ENCODE measurements at places on chromosomes 2 and 18.

GRCh38 chr2:140349695-140350094, 1569.5 kb upstream of the NXPH2 start:
- no peak for DNase-seq

GRCh38 chr2:183243758-183244157, 119.5 kb downstream of the NUP35 start:
- no peak for DNase-seq

GRCh38 chr2:3467654-3468053, 51.7 kb downstream of the ADI1 start:
- DNase-seq = no peak

GRCh38 chr2:192579965-192580700, 385.4 kb upstream of the TMEFF2 start:
- DNase-seq = no peak

GRCh38 chr2:174840436-174840835, 76.2 kb upstream of the CHRNA1 start:
- no peak for DNase-seq

GRCh38 chr2:231717281-231718171, 9.2 kb downstream of the PTMA start:
- DNase-seq = peak; percentile 30

DNA sequence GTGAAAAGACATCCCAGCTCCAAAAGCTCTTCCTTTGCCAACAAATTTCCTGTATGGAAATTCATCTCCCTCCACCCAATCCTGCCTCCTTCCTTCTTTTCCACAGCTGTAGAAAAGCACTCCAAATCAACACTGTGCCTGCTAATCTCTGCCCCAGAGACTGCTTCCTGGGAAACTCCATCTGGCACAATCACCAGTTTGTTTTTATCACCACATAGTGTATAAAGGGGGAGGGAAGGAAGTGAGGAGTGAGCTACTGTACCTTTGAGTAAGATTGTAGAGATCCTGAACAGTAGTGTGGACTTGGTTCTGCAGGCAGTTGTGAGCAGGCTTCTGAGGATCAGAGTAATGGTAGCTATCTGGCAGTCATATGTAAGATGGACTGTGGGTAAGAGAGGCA, 14.7 kb upstream of the FAM237A start:
- no peak for DNase-seq

- DNase-seq = no peak
Observed at GRCh38 chr18:79873449-79874110, 75.8 kb downstream of the KCNG2 start.

GRCh38 chr18:35451032-35451431, 46.7 kb downstream of the INO80C start:
- DNase-seq = no peak

- DNase-seq = no peak
Observed at GRCh38 chr2:84687498-84688149, 171.3 kb downstream of the DNAH6 start.
